ENCODE measurements at places on chromosomes 1 and 21. TPM values are rescaled to one million over a fixed set of nuclear protein-coding genes. Genes with fewer than 3 reads are reported as not detected.

DNA sequence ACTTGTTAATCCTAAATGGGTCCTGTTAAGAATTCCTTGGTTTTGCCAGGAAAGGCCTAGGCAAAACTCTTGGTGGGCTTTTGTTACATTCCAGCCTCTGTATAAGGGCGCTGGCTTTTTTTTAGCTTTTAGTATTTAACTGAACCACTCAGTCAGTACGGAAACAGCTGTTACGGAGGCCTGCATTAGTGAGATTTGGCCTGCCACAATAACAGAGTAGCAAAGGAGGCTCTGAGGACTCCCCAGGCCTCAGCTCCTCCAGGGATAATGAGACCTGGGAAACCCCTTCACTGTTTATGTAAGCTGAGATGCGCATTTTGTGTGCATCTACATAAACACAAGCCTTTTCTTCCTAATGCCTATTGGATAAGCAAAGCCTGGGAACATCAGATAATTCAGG lies 210.2 kb downstream of the APP start:
- DNase-seq: no peak

DNA sequence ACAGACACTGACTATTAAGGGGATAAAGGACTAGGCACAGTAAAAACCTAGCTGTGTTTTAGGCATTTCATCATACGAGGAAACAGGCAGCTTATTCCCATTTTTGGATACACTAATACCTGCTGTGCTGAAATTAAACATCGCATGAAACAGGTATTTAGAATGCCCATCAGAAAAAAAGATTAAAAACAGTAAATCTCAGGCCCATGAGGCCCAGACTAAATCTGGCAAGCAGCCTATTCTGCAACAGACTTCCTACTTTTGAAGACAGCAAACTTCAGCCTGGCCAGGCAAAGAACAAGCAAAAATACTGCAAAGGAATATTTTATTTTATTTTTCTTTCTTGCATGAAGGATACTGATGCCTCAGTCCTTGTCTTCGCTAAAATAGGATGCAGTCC lies 240.2 kb downstream of the LMO4 start:
- DNase-seq: no peak

GRCh38 chr1:65050735-65051134 lies 84.4 kb upstream of the JAK1 start:
- no peak for DNase-seq

The TSPEAR gene
- total RNA-seq: not detected
